ENCODE measurements at places on chromosomes 6 and 20. TPM values are rescaled to one million over a fixed set of nuclear protein-coding genes. Genes with fewer than 3 reads are reported as not detected.
A peak's percentile ranks its signal among the peaks of the same experiment; 100 is the strongest.

TPBG gene
- 13.0 TPM for total RNA-seq

PI16 gene
- total RNA-seq: not detected

ASXL1 gene
- 186 TPM for total RNA-seq

CRISP2 gene
- 0.61 TPM for total RNA-seq

DUSP15 gene
- 1.1 TPM for total RNA-seq

UNC93A gene
- total RNA-seq: not detected

SMPDL3A gene
- total RNA-seq: 16.6 TPM

MRAP2 gene
- total RNA-seq: 3.1 TPM

BCAS4 gene
- 2.3 TPM for total RNA-seq

MYB gene
- total RNA-seq: 17.2 TPM

CCN6 gene
- not detected for total RNA-seq

ARMH2 gene
- not detected for total RNA-seq

CDC5L gene
- 24.0 TPM for total RNA-seq

LY6G5C gene
- total RNA-seq: 4.4 TPM

DNA sequence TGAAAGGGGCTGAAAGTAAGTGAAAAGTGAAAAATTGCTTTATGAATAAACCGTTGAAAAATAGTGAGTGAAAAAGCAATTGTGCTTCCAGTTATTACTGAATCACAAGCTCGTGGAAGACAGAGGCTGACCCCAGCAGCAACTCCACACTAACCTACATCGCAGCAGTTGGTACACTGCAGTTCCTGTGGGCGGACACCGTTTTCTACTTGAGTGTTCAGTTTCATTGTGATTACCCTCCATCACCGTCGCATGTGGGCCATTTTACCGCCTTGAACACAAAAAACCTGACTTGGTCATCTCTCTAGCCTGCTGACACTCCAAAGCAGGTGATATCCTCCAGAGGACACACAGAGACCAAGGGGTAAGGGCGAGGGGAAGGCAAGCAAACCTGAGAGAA lies 28.4 kb downstream of the PRDM1 start:
- H3K4me3 ChIP-seq: no peak overlapping the region
- peak overlapping the region; percentile 36 for H3K27ac ChIP-seq
- peaks cover 18% of the 10 kb centered on the region for H3K4me1 ChIP-seq
- no peaks in the 10 kb centered on the region for H3K36me3 ChIP-seq

DNA sequence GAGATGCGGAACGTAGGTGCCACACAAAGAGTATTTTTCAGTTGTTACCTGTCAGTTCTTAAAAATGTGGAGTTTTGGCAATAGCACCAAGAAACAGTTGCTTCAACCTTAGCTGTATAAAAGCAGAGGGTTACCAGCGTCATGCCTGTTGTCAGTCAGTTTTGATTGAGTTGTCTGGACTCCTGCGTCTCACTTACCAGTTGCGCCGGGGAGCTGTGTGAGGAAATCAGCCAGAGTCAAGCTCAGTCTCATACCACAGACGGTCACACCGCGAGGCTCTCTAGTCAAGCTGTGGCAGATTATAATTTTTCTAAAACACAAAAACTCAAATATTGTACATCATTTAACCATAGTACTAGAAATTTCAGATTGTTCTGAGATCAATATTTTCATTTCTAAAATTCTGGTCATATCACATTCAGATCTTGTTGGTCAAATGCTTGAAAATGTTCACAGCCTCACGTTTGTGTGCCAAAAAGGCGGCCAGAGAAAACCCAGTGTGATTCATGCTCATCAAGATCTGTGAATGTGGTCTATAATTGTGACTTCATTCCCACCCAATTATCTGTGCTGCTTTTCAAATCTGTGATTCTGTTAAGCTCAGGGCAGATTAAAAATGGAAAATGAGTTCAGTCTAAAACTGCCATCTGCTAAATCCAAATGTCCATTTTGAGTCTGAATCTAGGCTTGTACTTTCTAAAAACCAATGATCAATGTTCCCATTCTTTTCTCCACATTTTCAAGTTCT lies 37.5 kb downstream of the SASH1 start:
- no peaks in the 10 kb centered on the region for H3K36me3 ChIP-seq
- no peak for DNase-seq
- H3K4me3 ChIP-seq: no peak overlapping the region
- H3K4me1 ChIP-seq: peaks cover 13% of the 10 kb centered on the region
- H3K27me3 ChIP-seq: no peaks in the 10 kb centered on the region
- H3K27ac ChIP-seq: no peak overlapping the region

DNA sequence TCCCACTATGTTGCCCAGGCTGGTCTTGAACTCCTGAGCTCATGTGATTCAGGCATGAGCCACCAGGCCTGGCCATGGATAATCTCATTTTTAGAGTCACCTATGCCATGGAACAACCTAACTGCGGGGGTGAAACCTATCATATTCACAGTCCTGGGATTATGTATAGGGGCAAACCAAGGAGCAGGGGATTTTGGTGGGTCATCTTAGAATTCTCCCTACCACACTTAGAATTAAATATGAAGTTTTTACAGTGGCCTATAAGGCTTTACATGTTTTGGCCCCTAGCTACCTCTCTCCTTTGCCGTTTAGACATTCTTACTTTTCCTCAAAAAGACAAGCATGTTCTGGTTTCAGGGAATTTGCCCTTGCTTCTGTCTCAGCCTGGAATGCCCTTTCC lies 20.6 kb upstream of the VEGFA start:
- no peaks in the 10 kb centered on the region for H3K27me3 ChIP-seq
- H3K27ac ChIP-seq: no peak overlapping the region
- peaks cover 8% of the 10 kb centered on the region for H3K4me1 ChIP-seq
- H3K36me3 ChIP-seq: no peaks in the 10 kb centered on the region

DNA sequence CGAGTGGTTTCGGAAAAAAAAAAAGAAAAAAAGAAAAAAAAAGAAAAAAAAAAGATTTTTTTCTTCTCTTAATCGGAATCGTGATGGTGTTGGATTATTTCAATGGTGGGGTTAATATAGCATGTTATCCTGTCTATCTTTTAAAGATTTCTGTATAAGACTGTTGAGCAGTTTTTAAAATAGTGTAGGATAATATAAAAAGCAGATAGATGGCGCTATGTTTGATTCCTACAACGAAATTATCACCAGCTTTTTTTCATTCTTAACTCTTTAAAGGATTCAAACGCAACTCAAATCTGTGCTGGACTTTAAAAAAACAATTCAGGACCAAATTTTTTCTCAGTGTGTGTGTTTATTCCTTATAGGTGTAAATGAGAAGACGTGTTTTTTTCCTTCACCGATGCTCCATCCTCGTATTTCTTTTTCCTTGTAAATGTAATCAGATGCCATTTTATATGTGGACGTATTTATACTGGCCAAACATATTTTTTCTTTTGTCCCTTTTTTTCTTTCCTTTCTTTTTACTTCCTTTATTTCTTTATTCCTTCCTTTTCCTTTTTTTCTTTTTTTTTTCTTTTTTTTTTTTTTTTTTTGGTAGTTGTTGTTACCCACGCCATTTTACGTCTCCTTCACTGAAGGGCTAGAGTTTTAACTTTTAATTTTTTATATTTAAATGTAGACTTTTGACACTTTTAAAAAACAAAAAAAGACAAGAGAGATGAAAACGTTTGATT lies 3.6 kb downstream of the SOX4 start:
- peak overlapping the region; percentile 75 for H3K4me3 ChIP-seq
- peaks cover 13% of the 10 kb centered on the region for H3K4me1 ChIP-seq
- H3K36me3 ChIP-seq: no peaks in the 10 kb centered on the region
- H3K27ac ChIP-seq: peak overlapping the region; percentile 89

GRCh38 chr20:37823296-37823980 lies 79.5 kb upstream of the VSTM2L start:
- H3K36me3 ChIP-seq: no peaks in the 10 kb centered on the region
- no peaks in the 10 kb centered on the region for H3K27me3 ChIP-seq
- H3K4me1 ChIP-seq: no peaks in the 10 kb centered on the region
- no peak overlapping the region for H3K27ac ChIP-seq
- H3K4me3 ChIP-seq: no peak overlapping the region
- DNase-seq: no peak

DNA sequence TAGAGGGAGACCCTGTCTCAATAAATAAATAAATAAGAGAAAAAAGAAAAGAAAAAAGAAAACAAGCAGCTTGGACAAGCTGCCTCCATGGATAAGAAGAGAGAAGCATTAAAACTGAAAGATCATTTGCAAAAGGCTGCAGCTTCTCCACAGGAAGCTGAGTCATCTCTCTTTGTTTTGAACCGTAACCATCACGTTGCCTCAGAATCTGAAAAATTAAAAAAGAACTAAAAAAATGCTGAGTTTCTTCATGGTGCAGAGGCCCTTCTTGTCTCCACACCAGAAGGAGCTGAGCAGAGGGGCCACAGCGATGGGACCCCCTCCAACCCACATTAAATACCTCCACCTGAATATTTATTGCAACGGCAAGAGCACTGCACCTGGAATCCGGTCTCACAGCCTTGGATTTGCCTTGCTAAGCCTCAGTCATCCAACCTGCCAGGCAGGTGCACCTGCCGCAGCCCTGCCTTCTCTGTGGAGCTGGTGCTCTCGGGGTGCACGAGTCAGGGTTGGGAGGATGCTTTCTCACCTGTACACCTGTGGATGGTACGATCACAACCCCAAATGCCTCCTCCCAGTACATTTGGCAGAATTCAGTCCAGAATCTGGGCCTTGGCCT lies 28.1 kb downstream of the TOX2 start:
- peaks cover 58% of the 10 kb centered on the region for H3K4me1 ChIP-seq
- H3K27me3 ChIP-seq: no peaks in the 10 kb centered on the region
- H3K27ac ChIP-seq: peak overlapping the region; percentile 63
- H3K36me3 ChIP-seq: no peaks in the 10 kb centered on the region
- H3K4me3 ChIP-seq: no peak overlapping the region

- H3K27me3 ChIP-seq: no peaks in the 10 kb centered on the region
- H3K36me3 ChIP-seq: no peaks in the 10 kb centered on the region
- DNase-seq: no peak
Measured at GRCh38 chr6:127352524-127352923, 9.1 kb upstream of the ECHDC1 start.

GRCh38 chr20:60327971-60328660 lies 369.9 kb downstream of the CDH26 start:
- no peak for DNase-seq
- H3K4me1 ChIP-seq: no peaks in the 10 kb centered on the region
- no peak overlapping the region for H3K4me3 ChIP-seq

- H3K36me3 ChIP-seq: peaks cover 14% of the 10 kb centered on the region
- H3K27me3 ChIP-seq: no peaks in the 10 kb centered on the region
- DNase-seq: peak; percentile 99
- peak within 1 kb of the TSS; percentile 85 for H3K27ac ChIP-seq
- H3K4me3 ChIP-seq: peak within 1 kb of the TSS; percentile 71
Measured at GRCh38 chr20:44960103-44960852, at the start of gene TOMM34. Gene TOMM34, minus strand, starts transcription at chr20:44960397. Its CDS starts 64 bp downstream, at chr20:44960333.

- no peaks in the 10 kb centered on the region for H3K27me3 ChIP-seq
- peaks cover 38% of the 10 kb centered on the region for H3K4me1 ChIP-seq
- no peak for DNase-seq
- H3K27ac ChIP-seq: no peak overlapping the region
- no peaks in the 10 kb centered on the region for H3K36me3 ChIP-seq
Measured at GRCh38 chr6:111763381-111763780, 109.9 kb downstream of the FYN start.

- no peak for DNase-seq
- H3K27me3 ChIP-seq: no peaks in the 10 kb centered on the region
- H3K4me3 ChIP-seq: no peak overlapping the region
- no peaks in the 10 kb centered on the region for H3K4me1 ChIP-seq
- H3K27ac ChIP-seq: no peak overlapping the region
Measured at GRCh38 chr6:163950159-163950558, 535.6 kb downstream of the QKI start.

- H3K4me3 ChIP-seq: no peak overlapping the region
- H3K27ac ChIP-seq: no peak overlapping the region
- H3K27me3 ChIP-seq: no peaks in the 10 kb centered on the region
- H3K4me1 ChIP-seq: no peaks in the 10 kb centered on the region
Measured at GRCh38 chr6:35911871-35912653, 8.8 kb downstream of the SRPK1 start.

GRCh38 chr6:21423106-21423854 lies 170.3 kb upstream of the SOX4 start:
- H3K27ac ChIP-seq: no peak overlapping the region
- no peaks in the 10 kb centered on the region for H3K4me1 ChIP-seq
- no peak overlapping the region for H3K4me3 ChIP-seq

GRCh38 chr6:6405031-6405430 lies 84.6 kb upstream of the F13A1 start:
- H3K4me3 ChIP-seq: no peak overlapping the region
- H3K4me1 ChIP-seq: no peaks in the 10 kb centered on the region
- H3K27me3 ChIP-seq: no peaks in the 10 kb centered on the region

- DNase-seq: no peak
- H3K36me3 ChIP-seq: no peaks in the 10 kb centered on the region
Measured at GRCh38 chr20:32681175-32682084, 7.7 kb upstream of the C20orf203 start.

DNA sequence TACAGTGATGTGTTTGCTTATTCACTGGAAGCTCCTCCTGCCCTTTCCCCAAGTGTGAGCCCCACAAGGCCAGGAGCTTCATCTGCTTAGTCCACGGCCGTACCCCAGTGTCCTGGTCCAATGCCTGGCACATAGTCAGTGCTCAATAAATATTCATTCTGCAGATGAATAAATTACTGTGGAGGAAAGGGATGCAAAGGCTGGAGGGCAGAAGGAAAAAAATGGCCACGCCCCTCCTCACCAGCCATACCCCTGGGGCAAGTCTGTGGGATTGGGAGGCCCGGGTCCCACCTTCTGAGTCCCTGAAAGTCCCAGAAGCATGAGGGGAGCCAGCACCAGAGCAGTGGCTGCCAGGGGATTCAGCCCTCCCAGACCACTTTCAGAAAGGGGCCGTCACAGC lies 65.5 kb downstream of the GRM4 start:
- H3K4me1 ChIP-seq: no peaks in the 10 kb centered on the region
- H3K27ac ChIP-seq: no peak overlapping the region
- H3K4me3 ChIP-seq: no peak overlapping the region
- no peaks in the 10 kb centered on the region for H3K36me3 ChIP-seq
- DNase-seq: no peak
- H3K27me3 ChIP-seq: no peaks in the 10 kb centered on the region

DNA sequence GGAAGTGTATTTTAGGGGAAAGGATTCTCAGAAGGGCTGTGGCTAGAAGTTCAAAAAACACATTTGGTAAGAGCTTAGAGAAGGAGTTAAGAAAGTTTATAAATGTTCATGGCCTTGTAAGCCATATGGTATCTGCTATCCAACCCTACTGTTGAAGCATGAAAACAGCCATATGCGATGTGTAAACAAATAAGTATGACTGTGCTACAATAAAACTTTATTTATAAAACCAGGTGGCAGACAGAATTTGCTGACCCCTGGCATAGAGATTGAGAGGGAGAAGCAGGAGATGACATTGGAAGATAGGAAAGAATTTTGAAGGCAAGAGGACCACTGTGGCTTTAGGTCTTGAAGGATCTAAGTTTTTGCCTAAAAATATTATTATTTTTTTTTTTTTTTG lies 583.5 kb downstream of the DOK5 start:
- DNase-seq: no peak
- H3K36me3 ChIP-seq: no peaks in the 10 kb centered on the region
- no peak overlapping the region for H3K27ac ChIP-seq

DNA sequence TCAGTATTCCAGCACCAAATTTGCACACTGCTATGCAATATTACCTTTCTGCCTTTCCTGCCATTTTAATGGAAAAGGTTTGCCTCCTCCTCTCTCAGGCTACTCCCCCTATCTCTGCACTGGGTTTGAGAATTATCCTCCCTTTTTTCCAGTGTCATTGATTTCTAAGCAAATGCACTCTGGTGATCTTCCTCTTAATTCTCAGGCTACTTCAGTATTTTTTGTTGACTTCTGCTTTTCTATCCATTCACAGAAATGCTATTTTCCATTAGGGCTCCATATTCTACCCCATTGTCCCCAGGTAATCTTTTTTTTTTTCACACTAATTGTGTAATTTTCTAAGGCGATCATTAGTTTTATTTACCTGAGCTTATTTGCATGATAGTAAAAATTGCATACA lies 144.0 kb downstream of the GJA1 start:
- no peak overlapping the region for H3K27ac ChIP-seq
- no peaks in the 10 kb centered on the region for H3K36me3 ChIP-seq
- no peaks in the 10 kb centered on the region for H3K27me3 ChIP-seq
- H3K4me1 ChIP-seq: no peaks in the 10 kb centered on the region

Measured in upper lobe of left lung (tissue), 6 donors.